ENCODE measurements at places on chromosomes 2 and 18.
A peak's percentile ranks its signal among the peaks of the same experiment; 100 is the strongest.

DNA sequence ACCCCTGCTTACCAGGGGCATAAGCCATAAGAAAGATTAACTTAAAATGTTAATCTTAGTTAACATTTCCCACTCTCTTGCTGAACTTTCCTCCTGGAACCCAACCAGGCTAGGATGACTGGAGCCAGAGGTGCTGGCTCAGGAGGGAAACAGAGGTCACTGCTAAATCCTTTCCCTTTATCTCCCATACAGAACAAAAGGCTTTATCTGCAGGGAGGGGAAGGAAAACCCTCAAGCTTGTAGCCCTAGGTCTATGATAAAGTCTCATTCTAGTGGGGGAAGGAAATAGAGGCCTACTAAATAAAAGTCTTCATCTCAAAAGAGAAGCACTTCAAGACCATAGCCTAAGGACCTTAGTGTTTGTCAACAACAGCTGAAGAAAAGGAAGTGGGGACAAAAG, 18.6 kb downstream of the HIBCH start:
- no peak for ATAC-seq

DNA sequence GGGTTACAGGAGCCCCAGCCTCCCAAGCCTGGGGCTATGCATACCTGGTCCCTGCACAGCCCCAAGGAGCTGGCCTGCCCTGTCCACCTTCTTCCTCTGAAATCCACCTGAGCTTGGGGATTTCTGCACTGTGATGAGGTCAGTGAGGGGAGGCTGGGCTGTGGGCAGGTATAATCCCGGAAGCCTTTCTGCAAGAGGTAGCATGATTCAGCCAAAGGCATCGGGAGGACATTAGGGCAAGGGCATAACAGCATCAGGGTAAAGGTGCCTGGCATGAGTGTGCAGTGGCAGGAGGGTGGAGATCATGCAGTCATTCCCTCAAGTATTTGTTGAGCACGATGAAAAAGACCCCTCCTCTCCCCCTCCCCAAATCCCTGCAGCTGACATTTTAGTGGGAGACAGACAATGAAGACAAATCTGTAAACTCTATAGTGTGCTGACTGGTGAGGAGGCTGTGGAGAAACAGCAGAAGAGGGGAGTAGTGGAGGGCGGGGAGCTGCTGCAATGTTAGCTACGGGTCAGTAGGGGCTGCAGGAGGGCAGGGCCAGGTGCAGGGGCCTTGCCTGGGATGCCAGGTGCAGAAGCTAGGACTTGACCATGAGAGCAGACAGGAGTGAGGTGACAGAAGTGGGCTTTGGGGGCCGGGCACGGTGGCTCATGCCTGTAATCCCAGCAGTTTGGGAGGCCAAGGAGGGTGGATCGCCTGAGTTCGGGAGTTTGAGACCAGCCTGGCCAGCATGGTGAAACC, 18.7 kb downstream of the ZFP36L2 start:
- peak; percentile 56 for ATAC-seq

- ATAC-seq = no peak
These were observed 16.6 kb downstream of the DPP4 start for GRCh38 chr2:162057426-162057825.

DNA sequence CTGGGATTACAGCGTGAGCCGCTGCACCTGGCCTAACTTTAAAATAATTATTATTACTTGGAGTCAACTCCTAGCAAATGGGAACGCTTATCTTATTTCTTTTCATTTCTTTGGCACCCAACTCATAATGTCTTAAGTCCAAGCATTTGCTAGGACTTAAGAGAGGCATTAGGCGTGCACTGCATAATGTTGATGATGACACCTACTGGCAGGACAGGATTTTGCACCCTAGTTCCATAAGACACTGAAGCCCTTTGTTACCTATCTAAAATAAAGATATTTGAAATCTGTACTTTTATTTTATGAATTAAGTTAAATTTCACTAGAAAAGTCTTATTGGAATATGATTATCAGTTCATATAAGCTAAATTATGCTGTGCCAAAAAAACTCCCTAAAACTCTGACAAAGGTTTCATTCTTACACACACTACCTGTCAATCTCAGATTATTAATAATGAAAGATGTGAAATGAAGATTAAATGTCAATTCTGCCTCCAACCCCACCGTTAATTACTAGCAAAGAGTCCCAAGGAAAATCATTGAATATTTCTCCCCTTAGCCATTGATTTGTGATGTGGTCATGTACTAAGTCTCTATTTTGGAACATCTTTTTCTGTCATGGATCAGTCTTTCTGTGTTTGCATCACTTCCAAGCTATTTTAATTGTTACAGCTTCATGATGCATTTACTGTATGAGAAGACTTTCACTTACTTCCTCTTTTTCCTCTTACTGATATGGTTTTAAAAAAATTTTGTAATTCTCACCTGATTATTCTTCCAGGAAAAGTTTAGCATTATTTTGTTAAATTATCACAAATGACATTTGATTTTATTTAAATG, 12.7 kb upstream of the CDH2 start:
- no peak for ATAC-seq

GRCh38 chr18:13161276-13161899, 57.2 kb upstream of the LDLRAD4 start:
- no peak for ATAC-seq

DNA sequence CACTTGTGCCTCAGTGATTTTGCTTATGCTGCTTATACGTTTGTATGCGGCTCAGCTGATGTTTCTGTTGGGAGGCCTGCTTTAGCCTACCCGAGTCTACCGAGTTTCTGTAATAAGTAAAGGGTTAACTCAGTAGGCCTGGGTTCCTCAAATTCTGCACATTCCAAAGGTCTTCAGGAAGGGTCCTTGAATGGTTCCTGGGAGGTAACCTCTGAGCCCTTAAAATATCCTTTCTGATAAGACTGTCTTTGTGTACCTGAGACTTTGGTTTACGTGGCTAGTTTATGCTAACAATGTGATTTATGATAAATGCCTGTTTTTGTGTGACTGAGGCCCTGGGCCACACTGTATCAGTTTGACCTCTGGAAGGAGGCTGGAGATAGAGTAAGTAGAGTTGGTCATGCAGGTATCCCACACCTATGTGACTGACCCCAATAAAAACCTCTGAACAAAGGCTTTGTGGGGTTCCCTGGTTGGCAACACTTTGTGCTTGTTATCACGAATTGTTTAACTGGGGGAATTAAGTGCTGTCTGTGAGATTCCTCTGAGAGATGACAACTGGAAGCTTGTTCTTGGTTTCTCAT, 18.9 kb upstream of the PNPT1 start:
- ATAC-seq = no peak
